NCI-H1930 (cell line): ENCODE measurements at places on chromosomes 2 and 18.
A peak's percentile ranks its signal among the peaks of the same experiment; 100 is the strongest.

DNA sequence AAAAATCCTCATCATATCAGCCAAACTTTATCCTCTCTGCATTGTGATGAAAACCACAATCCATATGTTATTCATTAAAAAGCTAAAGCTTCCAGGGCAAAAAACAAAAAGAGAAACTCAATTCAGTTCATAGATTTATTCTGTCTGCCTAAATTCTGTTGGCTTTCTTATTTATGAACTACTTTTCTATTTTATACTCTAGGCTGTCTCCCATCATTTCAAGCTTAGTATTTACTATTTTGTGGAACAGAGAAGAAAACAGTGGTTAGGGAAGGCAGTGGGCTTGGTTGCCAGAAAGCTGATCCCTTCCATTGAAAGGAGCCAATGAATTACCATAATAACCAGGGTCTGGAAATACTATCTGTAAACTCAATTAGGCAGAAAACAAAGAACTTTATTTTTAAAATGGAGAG, 71.8 kb downstream of the RAPH1 start:
- DNase-seq = no peak

- DNase-seq = no peak
These were observed 7.6 kb downstream of the WDFY1 start for GRCh38 chr2:223937535-223937934.

GRCh38 chr2:17299891-17300540, 218.2 kb downstream of the RAD51AP2 start:
- no peak for DNase-seq

GRCh38 chr2:118644190-118644589, 203.3 kb downstream of the EN1 start:
- no peak for DNase-seq

- peak; percentile 71 for DNase-seq
These were observed 8.2 kb upstream of the CLIP4 start for GRCh38 chr2:29106980-29107388.

- DNase-seq = no peak
These were observed 65.1 kb upstream of the TRIB2 start for GRCh38 chr2:12651641-12652040.

DNA sequence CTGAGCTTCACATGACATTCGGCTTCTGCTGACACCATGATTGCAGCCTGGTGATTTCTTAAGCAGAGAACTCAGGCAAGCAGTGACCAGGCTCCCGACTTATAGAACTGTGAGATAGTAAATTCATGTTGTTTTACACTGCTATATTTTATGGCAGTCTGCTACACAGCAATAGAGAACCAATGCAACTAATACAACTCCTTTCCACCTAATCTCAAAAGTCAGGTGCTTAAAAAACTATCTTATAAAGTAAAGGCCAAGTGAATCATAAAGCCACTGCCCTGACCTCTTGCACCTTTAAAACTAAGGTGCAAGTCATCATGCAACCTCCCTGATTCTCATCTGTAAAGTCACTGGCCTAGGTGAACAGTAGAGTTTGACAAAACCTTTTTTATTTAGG, 95.3 kb upstream of the GLS start:
- no peak for DNase-seq

DNA sequence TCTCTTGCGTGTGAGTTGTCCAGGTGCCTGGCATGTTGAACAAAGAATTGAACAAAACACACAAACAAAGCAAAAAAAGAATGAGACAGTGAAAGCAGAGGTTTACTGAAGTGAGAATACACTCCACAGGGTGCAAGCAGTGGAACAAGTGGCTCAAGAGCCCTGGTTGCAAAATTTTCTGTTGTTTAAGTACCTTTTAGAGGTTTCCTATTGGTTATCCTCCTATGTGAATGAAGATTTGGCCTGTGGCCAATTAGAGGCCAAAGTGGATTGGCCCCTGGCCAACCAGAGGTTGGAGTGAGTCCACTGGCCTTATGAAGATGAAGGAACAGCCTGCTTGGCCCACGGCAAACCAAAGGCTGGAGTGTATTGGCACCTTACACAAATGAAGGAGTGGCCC, 1188.5 kb upstream of the NRXN1 start:
- peak; percentile 32 for DNase-seq

GRCh38 chr18:79965119-79965902, 868 bp downstream of the HSBP1L1 start:
- DNase-seq = peak; percentile 23

- no peak for DNase-seq
These were observed 112.9 kb upstream of the TRIB2 start for GRCh38 chr2:12603781-12604295.

DNA sequence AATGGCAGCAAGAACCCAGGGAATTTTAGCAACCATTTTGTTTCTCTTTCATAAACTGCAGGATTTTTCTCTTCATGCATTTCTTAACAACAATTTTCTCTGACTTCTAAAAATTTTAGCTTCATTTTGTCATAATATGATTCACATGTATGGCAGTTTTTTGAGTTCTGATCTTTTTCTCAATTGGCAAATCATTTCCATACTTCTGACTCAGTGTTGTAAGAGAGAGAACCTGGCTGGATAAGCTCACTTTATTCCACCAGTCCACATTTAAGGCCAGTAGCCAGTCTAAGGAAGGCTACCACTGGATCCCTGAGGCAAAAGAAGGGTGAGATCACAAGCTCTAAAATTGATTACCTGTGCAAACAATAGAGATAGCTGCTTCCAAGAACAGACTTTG, 42.8 kb upstream of the COL3A1 start:
- no peak for DNase-seq

- DNase-seq = no peak
These were observed 40.5 kb upstream of the POLE4 start for GRCh38 chr2:74917702-74918619.

DNA sequence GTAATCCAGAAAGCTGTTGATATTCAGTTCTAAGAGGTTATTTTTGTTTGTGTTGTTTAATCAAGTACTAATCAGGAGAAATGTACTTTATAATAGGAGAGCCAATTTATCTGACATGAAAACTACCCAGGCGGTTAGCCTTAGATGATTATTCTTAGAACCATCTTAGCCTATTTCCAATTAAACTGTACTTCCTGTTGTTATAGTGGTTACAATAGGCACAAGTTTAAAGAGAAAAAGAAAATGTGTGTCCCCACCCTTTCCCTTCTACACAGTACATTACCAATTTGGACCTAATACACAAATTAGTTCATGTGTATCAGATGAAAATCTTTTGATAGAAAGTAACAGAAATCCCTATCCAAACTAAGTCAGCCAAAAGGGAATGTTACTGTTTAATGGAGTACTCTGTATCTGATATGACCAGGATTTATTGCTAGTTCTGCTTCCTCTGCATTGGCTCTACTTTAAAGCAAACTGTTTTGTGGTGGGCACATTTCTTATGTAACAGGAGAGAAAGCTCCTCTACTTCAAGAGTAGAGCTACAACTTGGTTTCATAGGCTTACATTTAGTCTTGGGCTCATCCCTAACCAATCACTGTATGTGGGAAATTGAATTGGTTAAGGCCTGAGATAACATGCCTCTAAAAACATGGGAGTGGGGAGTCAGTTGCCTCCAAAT, 217.9 kb downstream of the UBE2E3 start:
- DNase-seq = no peak

GRCh38 chr2:191864628-191865374, 17.9 kb upstream of the CAVIN2 start:
- DNase-seq = no peak

DNA sequence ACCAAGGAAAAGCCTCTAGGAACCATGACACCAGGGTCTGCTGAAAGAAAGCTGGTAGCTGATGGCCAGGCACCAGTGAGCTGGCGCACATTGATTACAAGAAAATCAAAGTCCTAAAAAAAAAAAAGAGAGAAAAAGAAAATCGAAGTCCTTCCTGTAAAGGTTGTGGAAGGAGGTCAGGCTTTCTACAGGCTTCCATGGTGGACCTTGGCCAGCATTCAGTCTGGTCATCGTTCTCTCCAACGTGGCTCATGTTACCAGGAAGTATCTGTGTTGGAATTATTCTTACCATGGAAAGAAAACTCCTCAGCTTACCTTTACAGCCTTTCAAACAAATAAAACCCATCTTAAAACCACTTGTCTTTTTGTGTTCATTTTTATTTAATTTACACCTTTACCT, 65.6 kb downstream of the CYB5A start:
- DNase-seq = no peak

GRCh38 chr2:216348756-216349308, 23.5 kb downstream of the MARCHF4 start:
- no peak for DNase-seq

DNA sequence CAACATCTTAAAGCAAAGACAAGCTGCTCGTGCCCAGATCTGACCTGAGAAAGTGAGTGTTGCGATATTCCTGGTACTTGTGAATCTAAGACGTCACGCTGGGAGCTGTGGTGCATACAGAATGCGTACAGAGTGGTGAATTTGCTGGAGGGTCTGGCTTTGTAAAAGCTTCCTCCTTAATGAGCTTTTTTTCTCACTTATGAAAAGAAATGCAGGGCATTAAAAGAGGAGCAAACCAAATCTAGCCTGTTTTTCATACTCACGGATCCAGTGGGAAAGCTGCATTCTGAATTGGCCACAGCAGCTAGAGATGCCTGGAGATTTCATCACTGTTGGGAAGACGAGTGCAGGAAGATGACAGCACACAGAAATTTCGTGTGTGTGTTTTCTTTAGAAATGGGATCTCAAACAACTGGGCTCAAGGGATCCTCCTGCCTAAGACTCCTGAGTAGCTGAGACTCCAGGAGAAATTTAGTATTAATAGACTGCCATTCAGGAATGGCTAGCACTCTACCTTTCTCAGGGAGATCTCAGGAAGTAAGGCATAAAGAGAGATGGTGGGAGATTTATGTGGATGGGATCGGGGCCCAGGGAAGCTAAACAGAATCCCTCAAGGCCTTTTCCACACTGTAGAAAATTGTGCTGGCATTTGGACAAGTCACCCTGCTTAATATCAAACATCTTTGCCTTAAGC, 181.3 kb downstream of the ALPK2 start:
- no peak for DNase-seq

DNA sequence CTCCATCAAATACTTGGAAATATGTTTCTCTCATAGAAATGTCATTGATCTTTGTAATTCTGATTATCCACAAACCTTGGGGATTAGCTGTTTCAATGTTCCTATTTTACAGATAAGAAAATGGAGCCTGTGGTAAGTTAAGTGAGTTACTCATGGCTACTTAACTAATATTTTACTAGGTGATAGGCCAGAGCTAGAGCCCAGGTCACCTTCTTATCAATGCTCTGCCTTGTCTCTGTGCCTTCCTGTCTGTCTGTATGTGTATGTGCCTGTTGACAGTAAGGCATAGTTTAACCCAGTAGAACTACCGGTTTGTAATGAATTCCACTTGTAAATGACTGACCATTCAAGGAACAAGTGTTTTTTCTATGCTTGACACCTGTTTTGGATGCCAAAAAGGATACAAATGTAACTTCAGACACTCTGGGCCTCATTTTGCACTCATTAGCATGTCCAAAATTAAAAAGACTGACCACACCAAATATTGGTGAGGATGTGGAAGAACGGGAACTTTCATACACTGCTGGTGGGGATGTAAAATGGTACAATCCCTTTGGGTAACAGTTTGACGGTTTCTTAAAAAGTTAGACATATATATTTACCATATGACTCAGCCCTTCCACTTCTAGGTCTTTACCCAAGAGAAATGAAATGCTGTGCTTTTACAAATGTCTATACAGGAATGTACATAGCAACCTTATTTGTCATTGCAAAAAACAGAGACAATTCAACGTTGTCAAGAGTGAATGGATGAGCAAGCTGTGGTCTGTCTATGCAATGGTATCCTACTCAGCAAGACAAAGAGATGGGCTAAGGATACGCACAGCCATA, 19.6 kb upstream of the IL1A start:
- no peak for DNase-seq

DNA sequence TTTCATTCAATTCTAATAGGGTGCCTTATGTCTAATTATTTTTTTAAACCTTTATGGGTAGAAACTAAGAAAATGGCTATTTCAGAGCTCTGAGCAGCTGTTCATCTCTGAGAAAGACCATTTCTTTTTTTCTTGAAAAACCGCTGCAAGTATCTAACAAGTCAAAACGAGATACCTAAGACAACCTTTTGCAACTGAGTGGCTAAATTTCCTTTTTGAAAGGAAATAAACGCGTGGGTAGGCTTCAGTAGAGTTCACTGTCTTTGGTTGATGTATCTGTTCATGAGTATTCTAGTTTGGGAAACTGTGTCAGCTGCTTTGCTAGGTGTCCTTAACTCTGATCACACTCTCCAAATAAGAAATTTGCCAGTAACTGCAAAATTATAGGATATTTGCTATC, 104.3 kb upstream of the LINC00305 start:
- DNase-seq = no peak

GRCh38 chr18:78645216-78645615, 334.4 kb upstream of the SALL3 start:
- no peak for DNase-seq

GRCh38 chr2:2698182-2699120, 367.4 kb upstream of the MYT1L start:
- DNase-seq = no peak

GRCh38 chr2:65577654-65578053, 145.3 kb upstream of the SPRED2 start:
- no peak for DNase-seq

GRCh38 chr2:173567493-173567892, 212.8 kb downstream of the CDCA7 start:
- no peak for DNase-seq

DNA sequence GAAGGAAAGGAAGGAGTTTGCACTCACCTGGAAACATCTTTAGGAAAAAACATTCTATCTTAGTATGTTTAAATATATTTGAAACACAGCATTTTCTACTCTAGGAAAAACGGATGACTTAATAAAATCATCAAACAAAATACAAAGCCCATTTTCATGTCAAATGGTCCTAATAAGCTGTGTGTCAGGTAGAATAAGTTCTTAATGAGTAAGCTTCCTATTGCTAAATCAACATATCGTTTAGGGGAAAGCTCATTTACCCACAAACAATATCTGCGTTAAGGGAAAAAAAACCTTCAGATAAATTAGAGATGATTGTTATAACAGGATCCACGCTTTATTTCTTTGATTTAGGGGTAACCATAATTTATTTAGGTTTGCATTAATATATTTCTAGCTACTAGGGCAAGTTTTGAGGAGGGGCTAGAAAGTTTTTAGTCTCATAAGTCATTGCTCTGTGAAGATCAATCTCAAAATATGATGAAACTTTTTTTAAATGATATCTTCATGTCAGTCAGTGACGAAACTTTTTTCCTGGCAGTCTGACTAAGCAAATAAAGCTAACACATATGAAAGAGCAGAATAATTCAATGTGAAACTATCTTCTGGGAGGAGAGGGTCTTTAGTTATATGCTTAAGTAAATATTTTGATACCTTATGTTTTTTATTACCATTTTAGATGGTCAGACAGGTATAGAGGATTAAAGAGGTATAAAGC, 147.1 kb downstream of the WDSUB1 start:
- DNase-seq = no peak
